ENCODE measurements at places on chromosomes 2 and 18.

DNA sequence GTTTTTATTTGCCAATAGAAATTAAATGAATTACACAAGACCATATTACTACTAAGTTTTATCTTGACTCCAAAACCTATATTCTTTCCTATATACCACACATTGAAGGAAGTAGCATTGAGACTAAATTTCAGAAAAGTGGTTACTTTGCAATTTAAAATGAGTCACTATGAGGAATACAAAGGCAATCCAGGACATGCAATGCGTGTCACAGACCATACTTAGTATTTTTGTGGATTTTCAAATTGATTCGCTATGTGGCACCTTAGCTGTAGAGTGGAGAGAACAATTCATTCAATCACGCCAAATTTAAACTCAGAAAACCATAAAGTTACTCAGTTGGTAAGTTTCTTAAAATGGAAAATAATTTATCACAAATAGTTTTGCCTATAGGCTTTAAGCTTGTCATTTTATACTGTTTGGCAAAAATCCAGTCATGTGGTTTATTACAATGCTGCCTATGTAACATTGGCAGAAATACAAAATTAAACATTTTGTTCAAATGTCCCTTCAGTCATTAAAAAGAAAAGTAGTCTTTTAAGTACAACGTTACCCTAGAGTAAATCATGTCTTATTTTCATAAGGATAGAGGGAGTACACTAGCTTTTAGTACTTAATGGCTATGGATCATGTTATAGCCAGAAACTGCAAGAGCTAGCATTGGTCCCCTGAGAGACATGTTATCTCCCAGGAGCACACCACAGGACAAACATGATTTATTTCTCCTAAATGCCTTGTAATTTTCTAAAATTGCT, 222.8 kb upstream of the CDH7 start:
- peak; percentile 1 for DNase-seq

DNA sequence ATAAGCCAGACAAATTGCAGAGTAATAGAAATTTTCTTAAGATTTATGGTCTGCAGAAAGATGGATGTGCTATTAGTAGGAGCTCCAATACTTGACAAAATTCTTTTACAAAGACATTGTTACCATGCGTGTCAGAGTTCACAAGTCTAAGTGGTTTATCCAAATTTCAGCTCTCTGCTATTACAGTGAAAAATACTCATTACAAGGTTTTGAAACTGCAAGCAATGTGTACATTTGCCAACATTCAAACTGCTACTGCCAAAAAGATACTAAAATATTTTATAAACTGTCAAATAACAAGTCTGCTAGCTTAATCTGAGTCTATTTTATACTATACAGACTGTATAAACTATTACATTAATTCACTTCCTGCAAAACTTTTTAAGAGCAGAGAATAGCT, 1341.5 kb upstream of the ACVR2A start:
- DNase-seq = peak; percentile 0

GRCh38 chr2:234139755-234140154, 89.3 kb downstream of the SPP2 start:
- no peak for DNase-seq

GRCh38 chr2:239084007-239084406, 236.1 kb downstream of the TWIST2 start:
- DNase-seq = no peak

DNA sequence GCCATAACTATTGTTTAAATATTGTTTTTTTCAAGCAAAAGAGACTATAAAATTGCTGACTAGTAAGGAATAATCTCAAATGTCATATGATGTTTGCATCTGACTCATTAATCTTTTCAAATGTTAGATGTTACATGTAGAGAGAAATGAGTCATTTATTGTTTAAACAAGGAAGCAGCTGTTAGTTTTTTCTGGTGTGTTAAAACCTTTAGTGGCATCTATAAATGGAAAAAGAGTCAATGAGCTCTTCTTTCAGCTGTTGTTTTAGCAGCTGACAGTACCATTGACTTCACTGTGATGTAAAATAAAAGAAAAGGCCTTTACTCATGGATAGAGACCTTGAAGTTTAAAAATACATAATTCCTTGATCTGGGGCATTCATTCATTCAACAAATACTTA, 1.8 kb upstream of the KLHL41 start:
- no peak for DNase-seq

DNA sequence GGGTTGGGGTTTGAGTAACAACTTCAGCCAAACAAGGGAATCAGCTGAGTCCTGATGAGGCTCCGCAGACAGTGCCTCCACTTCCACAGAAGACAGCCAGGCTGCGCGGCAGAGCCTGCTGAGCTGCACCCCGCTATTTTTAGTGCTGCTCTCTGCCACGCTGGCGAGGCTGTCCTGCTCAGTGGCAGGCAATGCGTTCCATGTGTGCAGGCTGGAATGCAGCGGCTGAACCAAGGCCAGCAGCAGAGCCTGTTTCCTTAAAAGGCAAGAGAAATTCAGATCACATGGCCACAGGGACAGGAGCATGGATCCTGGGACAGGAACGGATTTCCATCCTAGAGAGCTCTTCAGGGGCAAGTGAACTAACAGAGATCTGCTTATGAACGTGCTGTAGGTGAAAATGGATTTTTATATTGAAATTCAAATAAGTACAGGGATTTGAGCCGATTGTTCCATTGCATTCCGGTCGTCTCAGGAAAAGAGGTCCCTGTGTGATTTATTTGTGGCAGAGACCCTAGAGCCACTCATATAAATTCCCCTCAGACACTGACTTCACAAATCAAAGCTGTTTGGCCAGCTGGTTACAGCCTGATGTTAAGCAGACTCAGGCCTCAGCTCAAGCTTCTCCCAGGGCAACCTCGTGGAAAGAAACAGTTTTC, 98.7 kb downstream of the COL6A3 start:
- no peak for DNase-seq

DNA sequence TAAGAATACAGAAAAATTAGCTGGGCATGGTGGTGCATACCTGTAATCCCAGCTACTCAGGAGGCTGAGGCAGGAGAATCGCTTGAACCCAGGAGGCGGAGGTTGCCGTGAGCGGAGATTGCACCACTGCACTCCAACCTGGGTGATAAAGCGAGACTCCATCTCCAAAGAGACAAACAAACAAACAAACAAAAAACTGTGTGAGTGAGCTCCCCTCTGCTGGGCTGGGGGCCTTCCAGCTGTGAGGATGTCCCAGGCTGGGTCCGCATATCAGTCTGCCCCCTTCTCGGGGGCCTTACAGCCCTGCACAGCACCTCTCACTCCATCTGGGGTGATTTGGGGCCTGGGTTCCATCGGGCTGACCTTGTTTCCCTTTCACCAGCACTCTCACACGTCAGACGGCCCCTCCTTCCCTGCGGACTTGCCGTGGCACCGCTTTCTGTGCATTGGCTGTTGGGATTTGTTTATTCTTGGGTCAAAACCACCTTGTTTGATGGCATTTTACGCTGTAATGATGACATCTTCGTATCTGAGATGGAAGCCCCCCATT, 2.8 kb upstream of the KLHL30 start:
- no peak for DNase-seq

DNA sequence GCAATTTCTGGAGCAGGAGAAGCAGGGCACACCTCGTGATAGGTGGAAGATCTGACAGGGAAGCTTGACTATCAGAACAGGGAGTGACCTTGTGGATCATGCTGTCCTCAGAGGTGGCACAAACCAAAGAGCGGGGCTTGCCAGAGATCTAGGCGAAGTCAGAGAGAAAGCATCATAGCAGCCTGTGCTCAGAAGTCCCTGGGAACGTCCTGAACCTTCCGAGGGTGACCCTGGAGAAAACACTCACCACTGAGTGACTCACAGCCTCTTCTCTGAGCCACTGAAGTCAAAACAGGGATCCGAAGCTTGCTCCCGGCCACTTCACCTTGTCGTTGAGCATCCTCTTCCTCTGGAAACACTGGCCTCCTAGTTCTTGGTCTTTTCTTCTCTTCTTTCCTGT, 56.7 kb downstream of the IL1R2 start:
- no peak for DNase-seq

- DNase-seq = no peak
Observed at GRCh38 chr2:36287363-36288275, 68.0 kb upstream of the CRIM1 start.

DNA sequence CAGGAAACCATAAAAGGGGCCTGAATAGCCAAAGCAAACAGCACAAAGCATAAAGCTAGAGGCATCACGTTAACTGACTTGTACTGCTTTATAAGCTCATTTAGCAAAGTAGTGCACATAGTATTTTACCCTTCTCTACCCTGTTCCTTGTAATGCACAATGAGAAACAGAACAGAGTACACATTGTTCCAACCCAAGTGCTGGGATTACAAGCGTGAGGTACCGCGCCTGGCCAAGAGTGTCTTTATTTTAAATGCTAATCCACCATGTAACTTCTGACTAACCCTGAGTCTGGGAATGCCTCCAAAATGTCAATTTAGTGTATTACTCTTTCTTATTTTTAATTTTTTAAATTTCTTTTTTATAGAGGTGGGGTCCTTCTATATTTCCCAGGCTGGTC, 46.4 kb upstream of the STON1 start:
- DNase-seq = no peak

GRCh38 chr2:172623249-172623965, 67.5 kb downstream of the PDK1 start:
- no peak for DNase-seq

DNA sequence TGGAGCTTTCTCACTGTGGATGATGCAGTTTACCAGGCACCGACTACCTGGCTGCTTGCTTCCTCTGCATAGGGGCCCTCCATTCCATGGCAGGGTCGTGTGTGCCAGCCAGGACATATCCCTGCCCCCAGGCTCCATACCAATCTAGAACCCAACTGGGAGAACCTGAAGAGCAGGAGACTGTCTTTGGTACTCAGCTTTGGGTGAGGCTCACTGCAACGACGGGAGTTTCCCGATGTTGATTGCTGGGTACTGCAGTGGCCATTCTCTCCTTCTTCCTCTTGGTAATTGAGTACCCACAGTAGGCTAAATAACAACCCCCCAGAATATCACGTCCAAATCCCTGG, 133.3 kb upstream of the SERTAD2 start:
- no peak for DNase-seq

DNA sequence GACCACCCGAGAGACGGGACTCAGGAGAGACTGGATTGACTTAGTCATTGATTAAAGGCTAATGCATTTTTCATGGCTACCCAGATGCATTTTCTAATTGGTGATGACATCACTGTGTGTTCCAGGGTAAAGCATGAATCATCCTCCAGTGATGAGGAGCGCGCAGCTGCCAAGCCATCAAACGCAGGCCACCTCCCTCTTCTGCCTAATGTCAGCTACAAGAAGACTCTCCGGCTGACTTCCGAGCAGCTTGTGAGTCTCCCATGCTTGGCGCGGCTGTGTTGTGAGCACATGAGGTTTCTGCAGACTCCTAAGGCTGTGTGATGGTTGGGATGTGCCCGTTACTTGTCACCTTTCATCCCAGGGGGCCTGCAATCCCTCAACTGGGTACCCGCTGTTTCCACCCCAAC, 56.4 kb downstream of the LPIN1 start:
- DNase-seq = peak; percentile 33

- DNase-seq = no peak
Observed at GRCh38 chr2:157758586-157758985, 117.5 kb downstream of the ACVR1 start.
